ENCODE measurements at places on chromosomes 3 and 15. TPM values are rescaled to one million over a fixed set of nuclear protein-coding genes. Genes with fewer than 3 reads are reported as not detected.

DNA sequence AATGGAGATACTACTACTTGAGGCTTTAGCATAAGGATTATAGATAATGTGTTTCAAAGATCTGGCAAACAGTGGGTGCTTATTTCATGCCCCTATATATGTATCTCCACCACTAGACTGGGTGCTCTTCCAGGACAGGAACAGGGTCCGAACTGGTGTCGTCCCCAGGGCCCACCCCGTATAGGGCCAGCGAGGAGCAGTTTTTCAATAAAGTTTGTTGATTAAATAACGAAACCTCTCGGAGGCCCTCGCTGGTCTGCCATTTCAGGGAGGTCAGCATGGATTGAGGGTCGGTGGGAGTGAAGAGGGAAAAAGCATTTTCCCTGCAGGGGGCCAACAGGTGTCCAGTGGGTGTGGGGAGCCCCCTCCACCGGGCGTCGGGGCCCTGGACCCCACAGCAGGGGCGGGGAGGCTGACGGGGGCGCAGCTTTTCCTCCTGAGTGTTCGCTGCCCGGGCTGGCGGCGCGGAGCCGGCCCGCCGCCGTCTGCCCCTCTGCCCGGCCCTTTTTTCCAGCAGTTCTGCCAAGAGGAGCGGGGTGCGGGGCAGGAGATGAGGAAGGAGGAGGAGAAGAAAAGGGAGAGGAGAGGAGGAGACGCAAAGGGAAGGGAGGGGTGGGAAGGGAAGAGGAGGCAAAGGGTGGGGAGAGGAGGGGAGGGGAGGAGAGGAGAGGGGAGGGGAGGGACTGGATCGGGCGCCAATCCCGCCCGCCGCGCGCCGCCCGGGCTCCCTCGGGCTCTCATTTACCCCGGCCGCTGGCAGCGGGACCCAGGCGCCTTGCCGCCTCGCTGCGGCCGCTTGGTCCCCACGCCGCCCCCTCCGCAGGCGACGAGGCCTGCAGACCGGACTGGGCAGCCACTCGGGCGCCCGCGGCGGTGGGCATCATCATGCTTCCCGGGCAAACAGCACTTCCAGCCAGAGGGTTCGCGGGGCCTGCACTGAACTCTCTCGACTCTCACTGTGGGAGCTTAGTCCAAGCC is 66.3 kb downstream of the ISG20 start:
- DNase-seq, result peak; percentile 74

DNA sequence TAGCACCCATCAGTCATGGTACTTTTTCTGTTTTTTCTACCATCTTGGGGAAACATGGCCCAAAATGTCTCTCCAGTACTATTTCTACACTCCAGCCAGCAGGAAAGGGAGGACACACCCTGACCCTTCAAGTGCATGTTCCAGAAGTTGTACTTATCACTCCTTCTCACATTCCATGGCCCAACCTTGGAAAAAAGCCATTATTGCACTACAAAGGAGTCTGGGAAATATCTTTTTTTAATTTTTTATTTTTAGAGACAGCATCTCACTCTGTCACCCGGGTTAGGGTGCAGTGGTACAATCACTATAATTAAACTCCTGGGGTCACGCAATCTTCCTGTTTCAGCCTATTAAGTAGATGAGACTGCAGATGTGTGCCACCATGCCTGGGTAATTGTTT is 100.0 kb upstream of the PPP2R3A start:
- no peak for DNase-seq

- DNase-seq, result no peak
These were observed 25.9 kb downstream of the RAD18 start for GRCh38 chr3:8937064-8938020.

- no peak for DNase-seq
These were observed 1092.0 kb downstream of the DIPK2A start for GRCh38 chr3:145063616-145064015.

The MYD88 gene
- 8.4 TPM for polyA plus RNA-seq

GRCh38 chr15:78983146-78983918 is 38.5 kb upstream of the CTSH start:
- no peak for DNase-seq

DNA sequence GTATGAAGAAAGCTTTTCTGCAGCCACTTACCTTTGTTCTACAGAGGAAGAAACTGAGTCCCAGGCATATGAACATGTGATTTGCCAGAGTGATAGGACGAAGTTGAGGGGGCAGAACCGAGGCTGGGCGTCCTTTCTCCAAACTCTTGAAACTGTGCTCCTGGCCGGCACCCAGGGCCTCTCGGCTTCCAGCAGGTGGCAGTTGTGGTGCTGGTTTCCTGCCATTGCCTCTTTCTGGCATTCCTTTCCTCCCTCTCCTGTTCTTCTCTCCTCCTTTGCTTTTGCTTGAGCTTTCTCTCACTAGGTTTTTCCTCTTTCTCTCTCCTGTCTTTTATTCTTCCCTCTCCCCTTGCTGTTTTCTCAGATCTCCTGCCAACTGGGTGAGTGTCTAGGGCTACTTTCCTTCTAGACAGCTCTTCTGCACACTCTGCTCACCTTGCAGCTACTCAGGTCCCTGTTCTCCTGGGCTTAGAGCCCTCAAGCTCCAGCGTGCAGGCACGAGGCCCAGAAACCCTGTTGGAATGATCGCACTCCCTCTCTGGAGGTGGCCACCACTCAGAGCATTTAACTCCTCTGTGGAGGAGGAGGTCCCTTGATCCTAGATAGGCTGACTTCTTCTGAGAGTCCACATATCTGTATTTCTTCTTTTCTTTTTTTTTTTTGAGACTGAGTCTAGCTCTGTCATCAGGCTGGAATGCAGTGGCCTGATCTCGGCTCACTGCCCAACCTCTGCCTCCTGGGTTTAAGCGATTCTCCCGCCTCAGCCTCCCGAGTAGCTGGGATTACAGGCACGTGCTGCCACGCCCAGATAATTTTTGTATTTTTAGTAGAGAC is 26.2 kb downstream of the TRAK1 start:
- peak; percentile 60 for DNase-seq

The MME gene
- polyA plus RNA-seq, result 2.5 TPM

DNA sequence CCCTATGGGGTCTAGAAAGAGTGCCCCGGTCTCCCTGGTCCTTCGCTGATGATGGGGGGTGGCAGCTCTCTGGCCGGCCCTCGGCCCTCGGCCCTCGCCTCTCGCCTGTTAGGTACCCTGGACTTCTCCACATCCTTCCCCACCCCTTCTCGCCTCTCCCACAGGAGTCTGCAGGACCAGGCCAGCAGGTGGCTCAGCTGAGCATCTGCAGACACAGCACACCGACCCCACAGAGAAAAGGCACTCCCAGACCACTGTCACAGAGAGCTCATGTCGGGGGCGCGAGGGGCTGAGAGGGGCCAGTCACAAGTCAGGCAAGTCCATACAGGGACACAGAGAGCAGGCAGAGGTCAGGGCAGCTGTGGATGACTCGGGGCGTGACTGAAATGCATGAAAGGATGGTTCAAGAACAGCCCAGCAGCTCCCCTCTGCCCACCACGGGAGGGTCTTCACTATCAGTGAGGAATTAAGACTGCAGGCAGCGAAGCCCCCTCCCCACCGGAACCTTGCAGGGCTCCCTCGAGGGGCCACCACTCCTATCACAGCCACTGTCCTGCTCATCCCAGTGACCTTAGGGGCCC is 181.7 kb upstream of the NSMCE3 start:
- DNase-seq, result peak; percentile 19

The ERC2 gene
- 1.5 TPM for polyA plus RNA-seq

GRCh38 chr3:78881501-78881900 is 886.3 kb downstream of the ROBO1 start:
- DNase-seq, result no peak

The SPATA12 gene
- polyA plus RNA-seq, result 0.02 TPM

GRCh38 chr3:143124601-143125520 is 5.3 kb downstream of the CHST2 start:
- no peak for DNase-seq

The ARGFX gene
- not detected for polyA plus RNA-seq

The CACNA1D gene
- polyA plus RNA-seq, result 3.7 TPM

The DPPA4 gene
- polyA plus RNA-seq, result not detected

GRCh38 chr3:44827196-44827595 is 34.5 kb upstream of the TMEM42 start:
- no peak for DNase-seq

GRCh38 chr15:25179673-25180511 is 225.1 kb downstream of the SNRPN start:
- DNase-seq, result peak; percentile 18

DNA sequence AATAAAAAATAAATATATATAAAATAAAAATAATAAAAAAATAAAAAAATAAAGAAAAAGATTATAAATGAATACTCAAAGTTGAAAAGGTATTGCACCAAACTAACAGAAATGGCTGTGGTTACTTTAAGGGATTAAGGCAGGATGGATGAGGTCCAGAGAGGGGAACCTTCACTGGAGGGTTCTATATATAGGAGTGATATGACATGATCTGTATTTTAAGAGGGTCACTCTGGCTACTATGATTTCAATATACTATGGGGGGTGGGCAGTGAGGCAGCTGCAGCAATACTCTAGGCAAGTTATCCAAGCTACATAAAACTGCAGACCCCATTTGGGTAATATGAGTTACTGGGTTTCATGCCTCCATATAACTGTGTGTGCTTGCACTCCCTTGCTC is 24.6 kb downstream of the ACAD11 start:
- DNase-seq, result no peak

GRCh38 chr3:149356044-149356592 is 21.3 kb downstream of the TM4SF1 start:
- peak; percentile 54 for DNase-seq

The LTK gene
- 1.6 TPM for polyA plus RNA-seq

DNA sequence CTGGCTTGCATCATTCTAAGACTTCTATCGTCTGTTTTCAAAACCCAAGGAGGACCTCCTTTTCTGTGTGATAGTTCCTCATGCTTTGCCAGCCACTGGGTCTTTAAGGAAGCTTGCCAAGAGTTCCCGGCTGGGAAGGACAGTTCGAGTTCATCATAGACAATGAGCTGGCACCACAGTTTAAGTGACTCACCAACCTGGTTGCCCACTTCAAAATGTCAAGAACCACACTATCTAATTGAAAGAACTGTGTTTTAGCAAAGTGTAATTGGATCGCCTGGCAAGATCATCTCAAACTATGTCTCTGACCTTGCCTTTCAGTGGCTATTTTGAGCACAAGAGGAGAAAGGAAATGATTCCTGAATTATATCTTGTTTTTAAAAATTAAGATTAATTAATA is 27.9 kb downstream of the SOX2 start:
- DNase-seq, result no peak

The HTR3E gene
- not detected for polyA plus RNA-seq

The DAZL gene
- polyA plus RNA-seq, result not detected

- no peak for DNase-seq
These were observed 28.8 kb downstream of the ATG7 start for GRCh38 chr3:11300970-11301369.

- no peak for DNase-seq
These were observed 98.0 kb downstream of the GMNC start for GRCh38 chr3:190764231-190765134.

GRCh38 chr15:90400759-90401314 is 12.8 kb downstream of the IQGAP1 start:
- peak; percentile 75 for DNase-seq

DNA sequence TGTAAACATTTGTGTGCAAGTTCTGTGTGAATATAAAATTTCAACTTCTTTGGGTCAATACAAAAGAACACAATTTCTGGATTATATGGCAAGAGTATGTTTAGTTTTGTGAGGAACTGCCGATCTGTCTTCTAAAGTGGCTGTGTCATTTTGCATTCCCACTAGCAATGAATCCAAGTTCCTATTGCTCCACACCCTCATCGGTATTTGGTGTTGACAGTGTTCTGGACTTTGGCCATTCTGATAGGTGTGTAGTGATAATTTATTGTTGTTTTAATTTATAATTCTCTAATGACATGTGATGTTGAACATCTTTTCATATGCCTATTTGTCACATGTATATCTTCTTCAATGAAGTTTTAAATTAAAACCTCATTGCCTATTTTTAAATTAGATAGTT is 58.2 kb upstream of the TMC3 start:
- DNase-seq, result no peak

All from right cardiac atrium (tissue), 5 donors.